Activated T-helper 1 cell treated with Interleukin-2 at 50 U/mL for 16 hours (primary cell): ENCODE measurements at places on chromosomes 16 and 17.

DNA sequence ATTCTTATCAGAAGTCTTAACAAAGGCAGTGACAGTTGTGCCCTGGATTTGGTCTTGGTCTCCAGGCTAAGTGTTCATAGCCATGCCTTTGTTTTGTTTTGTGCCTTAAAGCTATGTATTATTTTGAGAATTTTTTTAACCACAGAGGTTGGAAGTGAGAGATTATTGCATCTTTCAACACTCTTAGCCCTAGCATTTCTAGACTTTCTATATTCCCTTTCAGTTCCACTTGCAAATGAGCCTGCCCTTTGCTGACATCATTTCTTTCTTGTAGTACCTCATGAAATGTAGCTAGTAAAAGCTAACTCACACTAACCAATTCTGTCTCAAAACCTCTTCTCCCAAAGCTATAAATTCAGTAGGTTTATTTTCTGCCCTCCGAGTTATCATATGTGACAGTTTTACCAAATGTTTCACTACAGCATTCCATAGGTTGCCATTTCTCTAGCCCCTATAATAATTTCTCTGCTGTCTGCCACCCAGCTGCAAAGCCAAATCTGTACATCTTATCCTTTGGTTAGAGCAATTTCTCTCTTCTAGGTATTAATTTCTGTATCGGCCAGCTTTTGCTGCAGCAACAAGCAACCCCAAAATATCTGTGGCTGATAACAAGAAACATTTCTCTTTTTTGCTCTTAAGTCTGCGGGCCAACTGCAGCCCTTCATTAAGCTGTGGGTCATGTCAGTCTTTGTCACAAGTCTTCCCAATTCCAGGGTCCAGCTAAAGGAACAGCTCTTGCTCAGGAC, 14.2 kb upstream of the CCL1 start:
- DNase-seq = no peak

DNA sequence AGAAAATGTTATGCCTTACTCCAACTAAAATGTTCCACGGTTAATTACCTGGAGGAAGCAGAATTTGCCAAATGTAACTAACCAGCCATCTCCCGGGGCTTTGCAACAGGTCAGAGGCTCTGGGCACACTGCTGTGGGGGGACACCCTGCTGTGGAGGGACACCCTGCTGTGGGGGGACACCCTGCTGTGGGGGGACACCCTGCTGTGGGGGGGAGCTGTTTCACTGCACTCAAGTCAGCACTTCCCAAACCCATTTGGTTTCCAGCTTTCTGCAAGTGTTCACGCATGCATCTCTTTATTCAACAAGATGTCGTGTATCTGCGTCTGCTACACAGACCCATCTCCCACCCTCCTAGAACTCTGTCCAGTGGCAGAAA, 239.5 kb downstream of the C16orf95 start:
- DNase-seq = no peak

- no peak for DNase-seq
These were observed 622 bp downstream of the CUEDC1 start for GRCh38 chr17:57954397-57955182.

DNA sequence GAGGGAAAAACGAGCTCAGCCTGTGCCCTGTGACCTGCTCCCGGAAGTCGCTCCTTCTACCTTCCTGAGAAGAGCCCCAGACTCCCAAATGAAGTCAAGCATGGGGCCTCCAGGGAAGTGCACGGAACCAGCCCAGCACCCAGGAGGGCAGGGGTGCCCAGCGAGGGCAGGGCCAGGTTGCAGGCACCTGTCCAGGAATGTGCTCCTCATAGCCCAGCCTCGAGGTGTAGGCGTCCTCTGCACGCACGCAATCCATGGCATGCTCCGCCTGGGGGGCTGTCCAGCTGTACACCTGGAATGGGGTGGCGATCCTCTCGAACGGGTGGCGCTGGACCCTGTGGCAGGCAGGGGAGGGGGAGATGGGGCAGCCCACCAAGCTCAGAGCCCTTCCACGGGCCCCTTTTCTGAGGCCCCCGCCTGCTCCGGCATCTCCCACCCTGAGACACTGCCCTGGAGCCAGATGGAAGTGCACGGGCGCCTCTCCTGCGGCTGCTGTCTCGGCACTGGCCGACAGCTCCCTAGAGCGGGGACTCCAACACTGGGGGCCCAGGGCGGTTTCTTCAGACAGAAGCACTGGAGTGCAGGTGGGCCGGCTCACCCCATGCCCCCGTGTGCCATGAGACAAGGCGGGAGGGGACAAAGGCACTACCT, 10.9 kb downstream of the CLUH start:
- no peak for DNase-seq

- DNase-seq = no peak
These were observed 250.1 kb upstream of the CDH5 start for GRCh38 chr16:66116163-66117002.

- no peak for DNase-seq
These were observed 826 bp upstream of the MPO start for GRCh38 chr17:58281511-58282011.

- DNase-seq = no peak
These were observed 9.3 kb downstream of the SLC46A1 start for GRCh38 chr17:28396635-28397239.

DNA sequence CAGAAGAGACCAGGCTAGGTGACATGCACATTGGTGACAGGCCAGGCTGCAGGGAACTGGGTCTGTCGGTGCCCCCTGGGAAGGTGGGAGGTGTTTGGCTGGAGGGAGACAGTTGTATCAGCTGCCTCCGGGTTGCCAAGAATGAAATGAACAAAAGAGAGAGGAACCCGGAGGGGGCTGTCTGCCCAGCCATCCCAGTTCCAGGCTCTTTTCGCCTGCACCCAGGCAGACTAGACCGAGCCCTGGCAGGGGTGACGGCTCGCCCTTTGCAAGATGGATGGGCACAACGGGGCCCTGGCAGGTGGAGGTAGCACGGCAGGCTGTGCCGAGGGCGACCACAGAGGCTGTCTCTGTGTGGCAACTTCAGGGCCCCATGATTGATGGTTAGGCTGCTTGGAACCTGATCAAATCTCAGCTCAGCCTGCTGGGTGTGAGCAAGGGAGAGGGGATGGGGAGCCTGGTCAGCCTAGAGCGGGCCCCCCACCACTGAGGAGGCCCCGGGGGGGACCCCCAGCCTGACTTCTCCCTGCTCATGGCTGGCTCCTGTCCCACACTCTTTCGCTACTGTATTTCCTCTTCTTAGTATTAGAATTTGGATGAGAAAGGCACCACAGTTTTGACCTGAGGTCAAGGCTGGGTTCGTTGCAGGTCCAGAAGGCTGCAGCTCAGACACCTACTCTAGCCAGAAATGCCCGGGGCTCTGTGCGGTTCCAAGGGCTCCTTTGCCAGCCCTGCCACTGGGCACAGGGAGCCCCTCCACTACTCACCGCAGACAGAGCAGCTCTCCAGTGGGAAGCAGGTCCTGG, 118.9 kb upstream of the CHMP6 start:
- no peak for DNase-seq

GRCh38 chr17:81396722-81397313, 1.6 kb downstream of the BAHCC1 start:
- no peak for DNase-seq

DNA sequence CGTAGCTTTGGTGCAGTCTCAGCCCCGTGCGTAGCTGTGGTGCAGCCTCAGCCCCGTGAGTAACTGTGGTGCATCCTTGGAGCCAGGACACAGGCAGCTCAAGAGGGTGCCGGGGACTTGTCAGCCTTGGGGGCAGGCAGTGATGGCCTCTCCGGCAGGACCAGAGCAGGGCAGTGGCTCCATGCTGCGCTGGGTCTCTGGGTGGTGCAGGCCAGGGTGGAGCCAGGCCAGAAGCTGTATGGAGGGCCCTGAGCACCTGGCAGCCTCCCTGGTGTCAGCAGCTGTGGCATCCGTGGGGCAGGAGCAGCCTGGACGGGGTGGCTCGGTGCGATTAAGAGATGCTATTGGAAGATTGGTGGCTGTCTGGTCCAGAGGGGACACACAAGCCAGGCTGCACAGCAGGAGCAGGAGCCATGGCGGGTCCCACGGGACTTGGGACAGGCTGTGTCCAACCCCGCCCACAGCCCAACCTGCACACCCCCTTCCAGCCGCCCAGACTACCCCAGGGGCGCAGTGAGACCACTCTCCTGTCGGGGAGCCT, 28.3 kb upstream of the CDH15 start:
- DNase-seq = no peak

- DNase-seq = no peak
These were observed 358.5 kb upstream of the ERCC4 start for GRCh38 chr16:13561291-13562070.
